Bronchus fibroblast of lung (primary cell): ENCODE measurements at places on chromosomes 13 and 19. TPM values are rescaled to one million over a fixed set of nuclear protein-coding genes. Genes with fewer than 3 reads are reported as not detected.

ZSCAN5A gene
- 1.8 and 3.0 TPM in 2 replicates for total RNA-seq

ZNF582 gene
- 1.8 and 2.2 TPM in 2 replicates for total RNA-seq

EBI3 gene
- total RNA-seq, result 0.34 TPM in 1 of 2 replicates, not detected in the other

TRPC4 gene
- total RNA-seq, result 0.45 and 0.50 TPM in 2 replicates

TFPT gene
- total RNA-seq, result 21.9 and 22.0 TPM in 2 replicates

NOTCH3 gene
- 3.0 and 3.1 TPM in 2 replicates for total RNA-seq

CGB8 gene
- not detected in 2 replicates for total RNA-seq
